Peyer's patch (tissue), 4 donors: ENCODE measurements at places on chromosomes 11 and 22.
A peak's percentile ranks its signal among the peaks of the same experiment; 100 is the strongest.

DNA sequence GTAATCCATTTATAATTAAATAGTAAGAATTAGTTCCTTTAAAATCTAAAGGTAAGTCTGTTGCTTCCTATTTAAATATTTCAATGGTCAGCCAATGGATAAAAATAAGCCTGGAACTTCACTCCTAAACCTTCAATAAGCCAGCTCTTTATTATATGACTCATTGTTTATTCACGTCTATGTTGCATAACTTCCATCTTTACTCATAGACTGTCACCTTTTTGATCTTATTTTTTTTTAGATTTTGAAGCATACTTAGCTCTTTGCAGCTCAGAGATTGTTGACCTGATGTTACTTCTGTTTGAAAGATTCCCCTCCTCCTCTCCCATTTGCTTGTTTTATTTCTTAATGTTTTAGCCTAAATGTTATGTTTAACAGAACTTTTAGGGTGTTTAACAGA is 1571.2 kb upstream of the RAG2 start:
- no peak for DNase-seq

DNA sequence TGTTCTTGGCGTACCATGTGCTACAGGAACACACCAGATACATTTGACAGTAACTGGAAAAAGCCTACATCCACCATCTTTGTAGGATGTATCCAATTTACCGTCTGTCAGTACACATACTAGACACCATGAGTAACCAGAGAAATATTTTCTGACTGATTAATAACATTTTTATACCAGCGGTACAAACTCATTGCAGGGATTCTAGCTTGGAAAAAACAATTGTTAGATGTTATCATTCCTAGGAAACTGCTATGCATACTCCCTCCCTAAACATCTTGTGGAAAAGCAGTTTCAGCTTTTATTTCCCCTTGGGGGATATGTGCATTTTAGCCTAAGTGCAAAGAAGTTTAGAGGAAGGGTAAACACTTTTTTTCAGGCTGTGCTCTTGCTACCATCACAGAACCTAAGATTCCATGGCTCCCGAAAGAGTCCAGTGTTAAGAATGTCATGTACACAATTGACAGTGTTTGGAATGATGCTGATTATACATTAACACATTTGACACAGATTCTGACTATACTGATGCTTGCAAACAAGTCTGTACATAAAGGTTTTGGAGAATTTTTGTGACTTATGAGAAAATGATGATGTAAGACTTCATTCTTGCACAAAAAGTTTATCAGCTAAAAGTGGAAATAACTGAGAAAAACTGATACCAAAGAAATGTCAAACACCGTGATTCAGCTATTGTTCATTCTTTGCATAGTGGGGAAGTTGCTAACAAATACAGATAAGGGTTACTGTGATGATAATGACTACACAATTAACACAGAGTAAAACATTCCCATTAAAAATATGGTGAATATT is 23.7 kb downstream of the NCF4 start:
- DNase-seq, result no peak

DNA sequence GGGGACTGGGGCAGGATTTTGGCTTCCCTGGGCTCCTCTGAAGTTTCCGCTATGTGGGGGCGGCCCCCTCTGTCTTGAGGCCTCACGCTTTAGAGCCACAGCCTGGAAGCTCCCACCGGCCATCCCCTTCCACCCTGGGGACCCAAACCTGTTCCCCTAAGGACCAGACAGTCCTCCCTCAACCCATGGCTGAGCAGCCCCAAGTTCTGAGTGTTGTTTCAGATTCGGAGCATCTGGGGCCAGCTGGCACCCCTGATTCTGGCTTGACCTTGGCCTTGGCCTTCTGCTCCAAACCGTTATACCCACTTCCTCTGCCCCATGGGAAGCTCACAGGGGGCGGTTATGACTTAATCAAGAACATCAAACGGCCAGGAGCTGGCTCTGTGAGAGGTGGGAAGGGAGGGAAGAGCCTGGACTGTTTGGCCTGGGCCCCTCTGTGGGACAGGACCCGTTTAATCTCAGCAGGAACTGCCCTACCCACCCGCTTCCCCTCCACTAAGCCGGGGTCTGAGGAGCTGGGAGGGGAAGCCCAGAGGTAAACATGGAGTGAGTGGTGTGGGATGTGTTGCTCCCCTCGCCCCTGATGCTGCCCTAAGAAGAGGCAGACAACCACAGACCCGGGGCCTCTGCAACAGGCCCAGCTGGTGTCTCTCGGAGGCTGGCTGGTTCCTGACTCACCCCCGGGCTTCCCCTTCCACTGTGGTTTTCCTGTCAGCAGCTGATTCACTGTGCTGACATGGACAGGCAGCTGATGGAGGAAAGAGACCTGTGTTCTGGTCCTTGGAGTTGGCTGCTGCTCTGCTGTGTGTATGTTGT is 3.4 kb downstream of the CD82 start:
- DNase-seq, result peak; percentile 91

DNA sequence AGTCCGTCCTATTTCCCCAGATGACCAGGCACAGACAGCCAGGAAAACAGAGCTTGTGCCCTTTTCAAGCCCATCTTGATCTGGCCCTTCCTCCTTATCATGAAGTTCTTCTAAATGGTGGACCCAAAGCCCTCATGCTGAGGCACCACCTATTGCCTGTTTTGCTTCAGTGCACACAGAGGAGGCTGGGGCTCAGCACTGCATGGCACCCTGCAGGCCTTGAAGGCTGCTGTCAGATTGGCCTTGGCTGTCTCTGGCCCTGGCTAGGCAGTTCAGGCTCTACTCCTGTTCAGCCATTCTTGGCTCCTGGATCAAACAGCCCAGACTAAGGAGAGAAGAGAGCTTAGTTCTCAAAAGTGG is 49.2 kb downstream of the OTOG start:
- peak; percentile 30 for DNase-seq

- DNase-seq, result no peak
Observed at GRCh38 chr11:113628912-113629311, 77.2 kb downstream of the TMPRSS5 start.

DNA sequence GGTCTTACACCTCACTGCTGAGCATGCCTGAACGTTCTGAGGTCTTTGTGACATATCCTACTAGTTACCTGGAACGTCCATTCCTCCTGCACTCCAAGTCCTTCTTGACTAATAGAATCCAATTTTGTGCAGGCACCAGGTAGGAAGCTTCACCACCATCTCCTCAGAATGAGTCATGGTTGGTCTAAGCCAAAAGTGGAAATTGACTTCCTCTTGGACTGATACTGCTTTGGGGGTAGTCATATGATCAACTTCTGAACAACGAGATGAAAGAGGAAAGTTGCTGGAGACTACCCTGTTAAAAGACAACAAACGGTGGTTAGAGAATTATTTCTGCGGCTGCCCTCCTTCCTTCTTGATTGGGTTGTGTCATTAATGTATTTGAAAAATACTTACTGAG is 374.2 kb upstream of the LARGE1 start:
- DNase-seq, result no peak

DNA sequence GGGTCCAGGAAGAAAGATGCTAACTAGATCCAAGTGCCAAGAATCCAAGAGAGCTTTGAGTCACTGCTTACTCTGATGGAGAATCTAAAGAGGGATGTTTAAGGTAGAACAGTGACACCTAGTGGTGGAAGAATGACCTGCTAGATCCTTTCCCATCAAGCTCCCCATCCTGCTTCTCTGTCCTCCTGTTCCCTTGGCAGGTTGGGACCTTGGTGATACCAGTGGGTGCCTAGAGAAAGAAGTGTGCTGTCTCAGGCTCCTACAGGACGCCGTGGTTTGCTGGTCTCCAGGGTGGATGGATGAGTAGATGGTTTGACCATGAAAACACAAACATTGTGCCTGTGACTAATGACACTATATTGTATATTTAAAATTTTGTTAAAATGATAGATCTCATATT is 383.7 kb downstream of the TMEM135 start:
- no peak for DNase-seq

DNA sequence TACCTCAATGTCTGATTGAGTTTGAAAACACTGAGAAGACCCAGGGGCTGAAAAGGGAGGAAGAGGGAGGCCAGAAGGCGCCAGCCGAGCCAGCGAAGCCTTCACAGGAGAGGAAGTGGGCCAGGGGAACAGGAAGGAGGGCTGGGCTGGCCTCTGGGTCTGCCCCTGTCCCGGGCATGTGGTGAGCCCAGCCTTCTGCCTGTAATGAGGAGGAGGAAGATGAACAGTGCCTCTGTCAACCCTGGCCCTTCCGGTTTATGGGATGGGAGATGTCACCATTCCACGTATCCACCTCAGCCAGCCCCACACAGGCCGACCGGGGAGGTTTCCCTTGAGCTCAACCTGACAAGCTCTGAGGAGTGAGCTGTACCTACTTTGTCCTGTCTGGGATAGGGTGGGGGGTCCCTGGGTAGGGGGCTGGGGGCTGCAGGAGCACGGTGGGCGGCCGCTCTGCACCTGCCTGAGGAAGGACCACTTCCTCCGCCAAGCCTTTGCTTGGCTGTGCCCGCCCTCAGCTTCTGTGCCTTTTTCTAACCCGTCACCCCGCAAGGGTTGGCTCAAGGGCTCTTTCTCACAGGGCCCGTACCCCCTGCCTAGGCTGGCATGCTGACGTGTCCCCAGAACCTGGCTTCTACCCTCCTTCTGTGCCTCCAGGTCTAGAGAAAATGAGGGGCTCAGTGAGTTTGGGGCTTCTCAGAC is 2.0 kb downstream of the PARVG start:
- DNase-seq, result peak; percentile 87

DNA sequence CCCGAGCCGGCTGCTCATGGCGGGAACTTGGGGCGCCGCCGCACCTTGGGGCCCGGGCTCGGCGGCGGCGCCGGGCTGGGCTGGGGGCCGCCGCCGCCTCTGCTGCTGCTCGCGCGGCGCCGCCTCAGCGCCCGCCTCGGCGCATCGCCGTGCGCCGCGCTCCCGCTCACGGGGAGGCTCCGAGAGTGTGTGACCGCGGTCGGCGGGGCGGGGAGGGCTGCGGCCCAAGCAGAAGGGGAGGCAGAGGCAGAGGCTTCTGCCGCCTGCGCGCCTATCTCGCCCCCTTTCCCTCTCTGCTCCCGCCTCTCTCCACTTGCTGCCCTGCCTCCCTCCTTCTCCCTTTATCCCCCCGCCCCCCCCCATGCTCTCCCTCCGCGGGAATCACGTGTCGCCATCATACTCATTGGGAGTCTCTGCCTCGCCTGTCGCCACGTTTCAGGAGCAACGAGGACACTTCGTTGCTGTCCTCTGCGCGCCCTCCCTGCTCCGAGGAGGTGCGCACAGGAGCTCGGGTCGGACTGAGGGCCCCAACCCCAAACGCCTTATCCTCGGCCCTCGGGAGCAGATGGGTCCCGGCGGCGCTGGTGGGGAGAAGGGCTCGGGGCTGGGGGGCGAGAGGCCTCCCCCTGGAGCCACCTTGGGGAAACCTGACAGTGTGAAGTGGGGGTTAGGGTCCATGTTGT is at the start of gene GUCY1A2:
GUCY1A2 (minus strand) TSS at position 258 of the 683 bp plus-strand sequence. CDS start 421 bp downstream, outside the sequence.
- no peak for DNase-seq

- DNase-seq, result no peak
Observed at GRCh38 chr11:46345131-46345597, 2.1 kb upstream of the DGKZ start.

DNA sequence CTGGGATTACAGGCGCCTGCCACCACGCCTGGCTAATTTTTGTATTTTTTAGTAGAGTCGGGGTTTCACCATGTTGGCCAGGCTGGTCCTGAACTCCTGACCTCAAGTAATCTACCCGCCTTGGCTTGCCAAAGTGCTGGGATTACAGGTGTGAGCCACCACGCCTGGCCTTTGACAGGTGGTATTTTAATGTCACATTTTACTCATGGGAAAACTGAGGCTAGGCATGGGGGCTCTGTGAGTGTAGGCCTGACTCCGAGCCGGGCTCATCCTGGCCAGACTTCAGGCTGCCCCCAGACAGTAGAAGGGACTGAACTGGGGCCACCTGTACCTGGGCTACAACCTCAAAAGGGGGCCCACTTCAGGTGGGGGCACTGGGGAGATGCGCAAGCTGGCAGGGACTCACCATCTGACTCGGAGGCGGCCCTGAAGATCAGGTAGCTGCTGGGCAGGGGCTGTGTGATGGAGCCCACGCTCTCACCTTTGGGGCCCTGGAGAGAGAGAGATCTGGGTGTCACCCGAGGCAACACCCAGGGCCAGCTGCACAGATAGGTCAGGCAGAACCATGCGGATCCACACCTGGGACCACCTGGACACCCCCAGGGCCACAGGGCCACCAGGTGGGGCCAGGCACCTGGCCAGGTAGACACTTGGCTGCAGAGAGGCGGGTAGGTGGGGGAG is 45.8 kb downstream of the OSBPL5 start:
- DNase-seq, result no peak

GRCh38 chr11:20026629-20027555 is 133.4 kb downstream of the DBX1 start:
- no peak for DNase-seq

GRCh38 chr11:44565953-44566949 is 788 bp downstream of the CD82 start:
- DNase-seq, result no peak

DNA sequence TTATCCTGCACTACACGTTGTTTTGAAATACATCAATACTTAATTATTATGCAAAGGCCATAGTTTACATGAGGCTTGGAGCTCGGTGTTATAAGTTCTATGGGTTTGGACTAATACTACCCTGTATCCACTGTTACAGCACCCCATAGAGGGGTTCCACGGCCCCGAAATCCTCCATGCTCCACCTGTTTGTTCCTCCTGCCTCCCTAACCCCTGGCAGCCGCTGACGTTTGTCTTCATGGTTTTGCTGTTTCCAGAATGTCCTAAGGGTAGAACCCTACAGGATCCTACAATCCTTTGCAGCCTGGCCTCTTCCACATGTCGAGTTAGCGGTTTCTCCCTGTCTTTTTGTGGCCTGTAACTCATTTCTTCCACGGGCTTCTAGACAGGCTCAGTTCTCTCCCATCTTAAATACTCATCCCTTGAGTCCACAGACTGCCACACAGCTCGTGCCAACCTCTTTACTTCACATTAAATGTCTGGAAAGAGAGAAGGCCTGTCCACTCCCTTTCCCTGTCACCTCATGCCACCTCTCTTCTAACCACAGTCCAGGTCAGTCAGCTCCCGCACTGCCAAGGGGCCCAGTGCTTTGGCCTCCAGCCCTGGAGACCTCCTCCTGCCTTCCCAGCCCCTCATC is 42.4 kb upstream of the TH start:
- no peak for DNase-seq

DNA sequence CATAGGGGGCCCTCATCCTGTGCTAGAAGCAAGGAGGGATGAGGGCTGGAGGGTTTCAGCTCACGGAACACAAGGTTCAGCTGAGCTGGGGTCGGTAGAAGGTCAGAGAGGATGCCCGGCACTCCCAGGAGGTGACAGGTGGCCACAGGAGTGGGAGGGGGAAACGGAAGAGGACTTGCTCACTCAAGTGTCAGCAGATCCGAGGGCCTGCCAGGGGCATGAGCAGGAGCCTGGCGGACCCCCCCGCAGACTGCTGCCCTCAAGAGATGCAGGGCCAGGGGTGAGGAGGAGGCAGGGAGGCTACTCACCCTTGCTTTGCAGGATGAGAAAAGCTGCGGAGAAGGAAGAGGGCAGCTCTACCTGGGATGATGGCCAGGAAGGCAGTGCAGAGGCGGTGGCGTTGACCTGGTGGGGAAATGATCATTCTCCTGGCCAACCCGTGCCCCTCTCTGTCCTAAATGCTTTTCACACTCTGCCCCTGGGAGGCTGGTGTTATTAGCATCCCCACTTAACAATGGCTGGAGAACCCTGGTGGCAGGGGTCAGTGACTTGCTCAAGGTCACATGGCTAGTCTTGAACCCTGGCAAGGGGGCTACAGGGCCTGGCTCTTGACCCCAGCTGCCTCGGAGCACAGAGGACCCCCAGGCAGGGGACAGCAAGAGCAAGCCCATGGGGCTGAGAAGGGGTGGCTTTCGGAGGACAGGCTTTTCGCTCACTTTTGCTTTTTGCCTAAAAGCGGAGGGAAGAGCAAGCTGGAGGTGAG is 30.1 kb upstream of the CSNK1E start:
- DNase-seq, result no peak

- no peak for DNase-seq
Observed at GRCh38 chr11:35623621-35624168, 5.4 kb downstream of the FJX1 start.
